ENCODE measurements at places on chromosomes 16 and 17.

GRCh38 chr16:49712542-49712941 lies 143.4 kb downstream of the ZNF423 start:
- no peak for DNase-seq

DNA sequence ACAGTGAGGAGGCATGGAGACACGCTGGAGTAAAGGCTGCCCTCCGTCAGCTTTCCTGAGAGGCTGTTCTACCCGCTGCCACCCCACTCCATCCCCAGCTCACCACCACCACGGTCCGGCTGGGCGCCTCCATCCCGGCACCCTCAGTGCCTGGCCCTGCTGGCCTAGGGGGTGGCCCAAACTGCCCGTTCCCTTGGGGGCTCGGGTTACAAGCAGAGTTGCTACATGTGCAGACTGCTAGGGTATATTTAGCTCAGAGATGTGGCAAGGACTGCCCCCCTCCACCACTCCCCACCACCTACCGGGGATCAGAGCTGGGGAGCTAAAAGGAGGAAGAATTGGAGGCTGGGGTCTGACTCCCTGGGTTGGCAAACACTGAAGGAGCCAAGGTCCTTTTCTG lies 4.1 kb downstream of the CACNB1 start:
- DNase-seq, result no peak

GRCh38 chr16:69839798-69840409 lies 77.8 kb downstream of the WWP2 start:
- DNase-seq, result no peak

GRCh38 chr16:21694609-21695008 lies 30.8 kb downstream of the OTOA start:
- no peak for DNase-seq

GRCh38 chr16:1108299-1109252 lies 12.5 kb upstream of the C1QTNF8 start:
- DNase-seq, result no peak

- no peak for DNase-seq
These were observed 64.2 kb downstream of the GNA13 start for GRCh38 chr17:64992325-64992802.

GRCh38 chr17:12977008-12977751 lies 40.6 kb downstream of the ELAC2 start:
- DNase-seq, result no peak

- DNase-seq, result no peak
These were observed 62.0 kb upstream of the CRHR1 start for GRCh38 chr17:45722161-45722560.

DNA sequence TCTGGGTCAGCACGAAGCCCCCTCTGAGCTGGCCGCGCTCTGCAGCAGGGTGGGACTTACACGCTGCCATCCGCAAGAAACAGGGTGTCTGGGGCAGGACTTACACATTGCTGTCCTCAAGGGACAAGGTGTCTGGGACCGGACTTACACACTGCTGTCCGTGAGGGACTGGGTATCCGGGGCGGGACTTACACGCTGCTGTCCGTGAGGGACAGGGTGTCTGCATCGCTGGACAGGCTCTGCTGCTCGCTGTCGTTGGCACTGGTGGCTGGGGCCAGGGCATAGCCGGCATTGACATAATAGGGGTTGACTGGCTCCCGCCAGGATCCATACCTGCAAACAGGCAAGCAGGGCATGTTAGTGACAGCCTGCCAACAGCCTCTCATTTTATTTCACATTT lies 31.4 kb downstream of the PDIA2 start:
- no peak for DNase-seq

GRCh38 chr17:21061971-21062526 lies 19.2 kb upstream of the USP22 start:
- DNase-seq, result peak; percentile 48

DNA sequence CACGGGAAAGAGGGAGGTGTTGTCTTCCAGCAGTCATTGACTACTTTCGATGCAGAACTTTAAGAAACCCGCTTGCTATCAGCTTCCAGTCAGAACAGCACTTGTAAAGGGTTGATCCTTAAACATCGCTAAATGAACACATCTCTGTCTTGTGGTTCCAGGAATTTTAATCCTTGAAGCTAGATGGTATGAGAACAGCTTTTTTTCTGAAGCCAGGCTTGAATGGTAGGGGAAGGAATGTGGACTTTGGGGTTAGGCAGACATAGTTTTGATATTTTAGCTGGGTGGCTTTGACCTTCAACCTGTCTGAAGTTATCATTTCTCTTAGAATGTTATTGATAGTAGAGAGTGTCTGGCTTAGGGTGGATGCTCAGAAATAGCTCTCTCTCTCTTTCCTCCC lies 81.1 kb downstream of the RGS9 start:
- DNase-seq, result no peak

DNA sequence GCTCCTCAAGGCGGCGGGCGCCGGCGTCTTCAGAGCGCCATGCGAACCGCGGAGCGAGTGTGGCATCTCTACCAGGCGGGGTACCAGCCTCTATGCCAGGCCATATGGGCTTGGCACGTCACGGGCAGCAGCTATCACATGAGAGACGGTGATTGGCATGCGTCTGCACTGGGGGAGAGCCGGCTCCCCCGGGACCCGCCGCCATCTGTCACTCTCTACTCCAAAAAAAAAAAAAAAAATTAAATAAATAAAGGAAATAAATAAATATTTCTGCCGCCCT lies at the start of gene NEUROD2:
TSS of gene NEUROD2 (minus strand) at position 70 of the 280 bp plus-strand sequence. CDS start 1,321 bp downstream, outside the sequence.
- DNase-seq, result no peak

- DNase-seq, result no peak
These were observed 49.0 kb upstream of the ENPP7 start for GRCh38 chr17:79681628-79682261.

GRCh38 chr16:74275031-74275636 lies 21.5 kb upstream of the PSMD7 start:
- no peak for DNase-seq

- DNase-seq, result peak; percentile 87
These were observed 1.6 kb downstream of the TMC8 start for GRCh38 chr17:78132084-78132676.

DNA sequence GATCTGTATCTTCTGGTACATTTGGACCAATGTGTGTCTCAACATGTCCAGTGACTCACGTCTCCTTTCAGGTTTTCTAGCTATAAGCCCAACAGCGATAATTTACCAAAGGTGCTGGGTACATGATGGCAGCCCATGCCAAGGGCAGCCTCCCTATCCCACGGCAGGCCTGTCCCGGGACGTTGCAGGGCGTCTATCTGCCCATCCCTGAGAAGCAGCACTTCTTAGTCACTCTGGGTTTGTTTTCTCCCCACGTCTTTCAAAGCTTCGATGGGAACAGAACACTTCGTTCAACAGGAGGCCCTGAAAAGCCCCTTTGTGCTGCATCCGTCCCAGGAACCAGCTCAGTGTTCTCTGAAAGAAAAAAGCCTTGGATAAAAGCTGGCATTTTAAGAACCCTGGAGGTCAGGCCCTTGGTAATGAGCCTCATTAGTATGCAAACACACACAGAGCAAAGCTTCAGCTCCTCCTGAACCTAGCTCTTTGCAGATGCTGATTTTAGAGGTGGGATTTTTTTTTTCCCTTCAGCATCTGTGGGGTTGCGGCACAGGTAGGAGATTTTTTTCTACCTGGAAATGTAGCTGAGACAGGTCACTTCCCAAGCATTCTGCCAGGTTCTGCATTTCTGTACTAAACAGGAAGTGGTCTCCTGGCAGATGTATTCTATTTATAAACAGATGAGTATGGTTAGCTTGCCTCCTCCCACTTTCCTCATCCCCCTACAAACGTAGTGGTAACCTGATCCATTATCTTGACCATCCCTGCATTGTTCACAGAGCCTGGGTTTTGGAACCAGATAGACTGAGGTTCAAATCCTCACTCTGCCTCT lies 17.5 kb upstream of the MT4 start:
- DNase-seq, result no peak

DNA sequence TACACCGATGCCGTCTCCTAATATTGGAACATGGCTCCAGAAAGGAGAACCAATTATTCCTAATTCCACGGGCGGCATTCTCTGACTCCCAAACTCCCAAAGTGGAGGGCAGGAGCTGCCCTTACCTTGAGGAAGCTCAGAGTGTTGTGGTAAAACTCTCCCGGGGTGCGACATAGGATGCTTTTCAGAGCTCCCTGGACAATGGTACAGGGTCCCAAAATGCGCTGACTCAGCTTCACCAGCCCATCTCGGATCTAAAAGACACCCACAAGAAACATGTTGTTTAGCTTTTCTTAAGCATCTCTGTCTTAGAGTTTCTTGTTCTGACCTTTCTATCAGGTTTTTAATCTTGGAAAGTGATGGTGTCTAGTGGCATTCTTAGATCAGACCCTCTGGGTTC lies 6.7 kb downstream of the TAT start:
- DNase-seq, result no peak

DNA sequence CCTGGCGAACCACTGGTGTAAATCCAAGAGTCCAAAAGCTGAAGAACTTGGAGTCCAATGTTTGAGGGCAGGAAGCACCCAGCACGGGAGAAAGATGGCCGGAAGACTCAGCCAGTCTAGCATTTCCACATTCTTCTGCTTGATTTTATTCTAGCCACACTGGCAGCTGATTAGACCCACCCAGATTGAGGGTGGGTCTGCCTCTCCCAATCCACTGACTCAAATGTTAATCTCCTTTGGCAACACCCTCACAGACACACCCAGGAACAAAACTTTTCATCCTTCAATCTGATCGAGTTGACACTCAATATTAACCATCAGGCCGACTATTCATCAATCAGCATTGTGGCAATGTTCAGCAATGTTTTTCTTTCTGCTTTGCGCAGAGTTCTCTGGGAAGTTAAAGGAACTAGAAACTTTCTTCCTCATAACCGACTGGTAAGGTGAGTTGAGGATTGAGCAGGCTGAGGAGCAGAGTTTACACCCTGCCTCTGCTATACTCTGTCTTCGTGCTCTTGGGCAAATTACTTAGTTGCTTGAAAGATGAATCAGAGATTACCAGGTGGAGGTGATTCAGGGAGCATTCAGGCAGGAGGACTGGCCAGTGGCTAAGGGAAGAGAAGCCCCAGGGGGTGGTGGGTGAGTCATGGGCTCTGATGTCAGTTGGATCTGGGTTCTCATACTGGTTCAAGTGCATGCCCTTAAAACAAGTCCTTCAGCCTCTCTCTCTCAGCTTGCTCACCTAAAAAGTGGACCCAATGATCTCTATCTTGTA lies 28.2 kb upstream of the BRD7 start:
- DNase-seq, result no peak

GRCh38 chr17:17315142-17315821 lies 12.1 kb downstream of the NT5M start:
- no peak for DNase-seq

DNA sequence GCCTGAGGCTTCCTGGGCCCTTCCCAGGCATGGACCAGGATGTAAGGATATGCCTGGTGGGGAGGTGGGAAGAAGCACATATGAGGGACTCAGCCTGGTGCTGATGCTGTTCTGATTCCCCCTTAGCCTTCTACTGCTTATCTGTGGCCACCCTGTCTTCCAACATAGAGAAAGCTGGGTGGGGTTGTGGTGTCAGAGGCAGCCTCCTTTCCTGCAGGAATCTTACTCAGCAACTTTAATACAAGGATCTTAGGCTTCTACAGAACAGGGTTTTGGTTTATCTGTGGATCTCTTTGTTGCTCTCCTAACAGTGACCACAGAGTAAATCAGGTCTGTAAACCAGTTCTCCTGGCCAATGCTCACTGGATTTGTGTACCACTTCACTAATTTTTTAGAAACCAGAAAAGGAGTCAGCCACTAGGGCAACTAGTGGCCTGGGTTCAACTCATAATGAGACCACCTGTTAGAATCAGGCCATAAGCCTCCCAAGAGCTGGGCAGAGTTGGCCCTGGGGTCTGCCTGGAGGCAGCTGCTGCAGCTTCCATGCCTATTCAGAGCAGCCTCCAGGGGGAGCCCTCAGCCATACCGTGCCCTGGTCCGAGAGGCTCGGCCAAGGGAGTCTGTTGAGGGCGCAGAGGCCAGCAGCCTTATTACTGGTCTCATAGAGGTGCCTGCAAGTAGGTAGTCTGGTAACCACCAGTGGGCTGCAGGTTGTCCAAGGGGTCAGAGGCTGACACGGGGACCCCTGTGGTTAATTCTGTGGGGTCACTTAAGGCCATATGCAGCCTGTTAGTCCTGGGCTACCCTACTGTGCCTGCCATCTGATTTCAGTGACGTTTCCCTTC lies 7.1 kb downstream of the HAS3 start:
- DNase-seq, result no peak

DNA sequence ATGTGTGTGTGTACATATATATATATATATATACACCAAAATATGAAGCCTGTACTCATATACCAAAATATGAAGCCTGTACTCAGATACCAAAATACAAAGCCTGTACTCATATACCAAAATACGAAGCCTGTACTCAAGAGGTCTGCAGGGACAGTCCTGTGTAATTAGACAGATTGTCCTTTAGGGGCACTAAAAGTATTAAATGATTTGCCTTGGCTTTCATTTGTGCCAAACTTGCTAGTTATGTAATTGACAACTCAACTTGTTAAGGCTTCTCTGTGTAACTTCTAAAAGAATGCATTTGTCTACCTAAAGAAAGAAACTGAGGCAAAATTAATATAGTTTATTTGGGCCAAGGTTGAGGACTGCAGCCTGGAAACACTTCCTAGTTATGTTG lies 30.8 kb upstream of the DHX40 start:
- DNase-seq, result no peak

GRCh38 chr17:9232591-9233270 lies 211.4 kb downstream of the NTN1 start:
- DNase-seq, result no peak

DNA sequence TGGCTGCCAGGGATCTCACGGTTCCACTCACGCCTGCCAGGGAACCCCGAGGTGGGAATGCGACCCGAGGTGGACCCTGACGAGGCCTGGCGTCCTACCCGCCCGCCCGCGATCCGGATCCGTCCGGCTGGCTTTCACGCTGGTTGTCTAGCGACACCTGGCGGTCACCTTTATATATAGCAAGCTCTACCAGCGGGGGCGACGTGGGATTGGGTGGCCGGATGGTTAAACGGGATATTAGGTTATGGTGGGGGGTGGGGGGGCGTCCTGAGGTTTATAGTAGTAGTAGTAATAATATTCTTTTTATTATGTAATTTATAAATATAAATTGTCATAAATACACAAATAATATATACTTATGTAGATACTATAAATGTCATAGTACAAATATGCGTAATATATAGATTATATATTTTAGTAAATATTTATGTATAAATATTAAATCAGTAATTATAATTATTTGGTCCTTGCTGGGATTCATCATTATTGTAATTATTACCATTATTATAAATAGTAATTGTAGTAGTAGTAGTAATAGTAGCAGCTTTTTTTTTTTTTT lies 136.9 kb downstream of the KCNJ12 start:
- DNase-seq, result peak; percentile 54

All from GM06990 (cell line).